ENCODE measurements at places on chromosomes 4 and X.

- DNase-seq: no peak
Measured at GRCh38 chr4:150135134-150135772, 57.0 kb downstream of the DCLK2 start.

DNA sequence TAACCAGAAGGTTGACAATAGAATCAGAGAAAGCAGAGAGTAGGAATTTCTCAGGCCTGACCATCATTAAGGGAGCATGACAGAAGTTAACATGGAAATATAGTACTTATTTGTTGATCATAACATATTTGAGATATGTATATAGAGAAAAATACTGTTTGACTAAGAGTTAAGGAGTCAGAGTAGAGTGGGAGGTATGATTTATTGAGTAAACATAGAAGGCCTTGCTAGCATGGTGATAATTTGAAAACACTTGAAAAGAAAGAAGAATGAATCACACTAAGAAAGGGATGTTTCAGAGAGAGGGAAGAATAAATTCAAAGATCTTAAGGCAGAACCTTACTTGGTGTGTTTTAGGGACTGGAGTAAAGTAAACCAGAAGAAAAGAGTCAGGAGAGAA lies 437.2 kb upstream of the TECRL start:
- DNase-seq: no peak

- DNase-seq: no peak
Measured at GRCh38 chr4:128068918-128069317, 7.8 kb downstream of the LARP1B start.

DNA sequence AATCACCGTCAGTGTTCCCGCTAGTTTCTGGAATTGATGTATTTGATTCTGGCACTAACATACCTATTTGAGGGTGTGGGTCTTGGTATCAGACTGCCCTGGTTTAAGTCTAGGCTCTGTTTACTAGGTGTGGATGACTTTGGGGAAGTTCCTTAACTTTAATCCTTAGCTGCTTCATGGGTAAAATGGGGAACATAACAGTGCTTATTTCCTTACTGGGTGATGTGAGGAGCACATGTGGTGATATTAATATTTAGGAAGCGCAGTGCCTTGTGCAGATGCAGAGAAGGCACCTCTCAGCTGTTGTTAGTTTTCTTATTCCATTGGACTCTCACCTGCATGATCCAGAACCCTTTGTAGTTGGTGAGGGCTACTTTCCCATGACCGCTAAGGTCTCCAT lies 17.1 kb downstream of the RNF4 start:
- DNase-seq: no peak

- DNase-seq: no peak
Measured at GRCh38 chrX:68995780-68996551, 167.1 kb downstream of the EFNB1 start.

- DNase-seq: no peak
Measured at GRCh38 chrX:100648458-100649417, 4.7 kb downstream of the SRPX2 start.

GRCh38 chrX:120036704-120037103 lies 40.8 kb downstream of the RHOXF2B start:
- no peak for DNase-seq

DNA sequence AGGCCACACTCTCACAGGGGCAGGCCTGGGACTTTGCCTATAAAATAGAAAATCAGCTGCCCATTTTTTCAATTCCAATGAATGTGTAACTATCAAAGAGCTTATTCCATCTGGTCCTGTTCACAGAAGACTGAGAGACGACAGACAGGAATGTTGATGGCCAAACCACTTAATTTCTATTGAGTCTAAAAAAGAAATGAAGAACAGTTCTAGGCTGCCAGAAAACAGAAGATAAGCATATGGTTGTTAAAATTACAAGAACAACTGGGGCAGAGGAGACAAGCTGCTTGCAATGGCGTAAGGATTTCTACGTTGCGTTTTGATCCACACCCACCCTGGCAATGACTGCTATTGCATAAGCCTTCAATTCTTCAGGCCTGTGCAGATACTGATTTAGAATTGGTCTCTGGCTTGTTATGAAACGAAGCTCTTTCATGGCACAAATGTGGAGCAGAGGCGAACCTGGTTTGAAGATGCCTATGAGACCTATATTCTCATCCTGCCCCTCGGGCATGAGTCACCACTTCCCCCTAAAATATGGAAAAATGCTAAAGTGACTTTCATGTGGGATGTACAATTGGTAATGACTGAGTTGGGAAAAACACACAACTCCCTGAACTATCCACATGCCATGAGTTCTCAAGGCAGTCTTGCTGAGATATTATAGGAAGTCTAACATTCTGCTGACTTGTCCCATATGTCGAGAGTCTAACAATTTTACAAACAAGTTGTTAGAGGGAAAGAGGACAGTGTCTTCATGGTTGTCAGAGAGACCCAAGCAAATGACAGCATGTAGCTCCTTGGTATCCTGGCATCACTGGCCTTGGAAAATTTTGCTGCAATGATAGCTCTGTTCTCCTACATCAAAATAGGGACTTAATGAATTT lies 37.9 kb upstream of the SORBS2 start:
- no peak for DNase-seq

GRCh38 chrX:46642145-46642544 lies 68.6 kb downstream of the CHST7 start:
- DNase-seq: no peak

- no peak for DNase-seq
Measured at GRCh38 chr4:13445841-13446790, 38.0 kb downstream of the RAB28 start.

GRCh38 chr4:73853246-73853704 lies at the start of gene PF4V1:
Gene PF4V1 (plus strand): TSS chr4:73853296. CDS start chr4:73853363, 67 bp downstream.
- DNase-seq: no peak

DNA sequence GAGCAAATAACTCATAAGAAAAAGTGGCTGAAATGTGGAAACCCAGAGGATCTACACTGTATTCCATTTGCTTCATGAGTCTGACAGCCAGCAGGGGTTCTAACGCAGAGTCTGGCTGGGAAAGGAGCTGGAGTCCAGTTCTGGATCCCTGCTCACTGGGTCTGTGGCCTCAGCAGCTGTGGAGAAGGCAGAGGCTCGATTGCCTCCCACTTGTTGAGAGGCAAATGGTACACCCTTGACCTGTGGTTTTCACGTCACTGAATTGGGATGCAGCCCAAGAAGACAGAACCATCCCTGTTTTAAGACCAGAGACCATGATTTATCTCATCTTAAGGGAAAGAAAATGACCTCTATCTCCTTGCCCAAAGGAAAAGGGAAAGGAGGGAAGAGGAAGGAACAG lies 147.0 kb upstream of the NOCT start:
- no peak for DNase-seq

DNA sequence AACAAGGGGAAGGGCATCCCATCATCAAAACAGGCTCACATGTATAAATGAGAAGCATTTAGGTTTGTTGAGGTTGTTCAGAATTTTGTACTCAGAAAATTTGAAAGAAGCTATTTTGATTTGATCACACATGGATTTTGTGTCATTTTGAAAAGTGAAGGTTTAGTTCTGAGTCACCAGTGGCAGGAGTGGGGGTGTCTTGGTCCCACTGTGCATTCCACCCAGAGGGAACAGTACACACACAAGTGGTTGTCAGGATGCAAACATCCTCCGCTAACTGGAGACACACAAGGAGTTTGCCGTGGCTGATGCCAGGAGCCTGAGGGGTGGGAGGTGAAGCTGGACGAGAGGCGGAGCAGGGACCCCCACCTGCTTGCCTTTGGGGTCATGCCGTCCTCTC lies 198.2 kb upstream of the PSAPL1 start:
- no peak for DNase-seq

DNA sequence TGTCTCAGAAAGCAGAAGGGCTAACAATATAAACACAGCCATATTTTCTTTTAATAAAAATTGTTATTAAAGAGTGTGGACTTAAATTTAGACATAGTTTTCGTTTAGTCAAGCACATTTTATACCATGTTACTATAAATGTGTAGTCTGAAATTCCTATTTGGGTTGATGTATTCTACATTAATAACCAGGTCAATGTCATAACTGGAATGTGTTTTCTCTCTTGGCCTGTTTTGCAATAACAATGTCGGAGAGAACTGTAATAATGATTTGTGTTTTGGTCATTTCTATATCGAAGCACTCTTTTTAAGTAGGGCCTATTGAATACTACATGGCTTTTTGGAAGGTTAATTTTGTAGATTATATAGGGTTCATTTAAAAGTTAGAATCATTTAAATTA lies 5.5 kb downstream of the USO1 start:
- DNase-seq: no peak

GRCh38 chrX:136627409-136627808 lies 20.5 kb upstream of the CD40LG start:
- DNase-seq: peak; percentile 60

- DNase-seq: no peak
Measured at GRCh38 chr4:142358656-142359055, 487.4 kb downstream of the INPP4B start.

DNA sequence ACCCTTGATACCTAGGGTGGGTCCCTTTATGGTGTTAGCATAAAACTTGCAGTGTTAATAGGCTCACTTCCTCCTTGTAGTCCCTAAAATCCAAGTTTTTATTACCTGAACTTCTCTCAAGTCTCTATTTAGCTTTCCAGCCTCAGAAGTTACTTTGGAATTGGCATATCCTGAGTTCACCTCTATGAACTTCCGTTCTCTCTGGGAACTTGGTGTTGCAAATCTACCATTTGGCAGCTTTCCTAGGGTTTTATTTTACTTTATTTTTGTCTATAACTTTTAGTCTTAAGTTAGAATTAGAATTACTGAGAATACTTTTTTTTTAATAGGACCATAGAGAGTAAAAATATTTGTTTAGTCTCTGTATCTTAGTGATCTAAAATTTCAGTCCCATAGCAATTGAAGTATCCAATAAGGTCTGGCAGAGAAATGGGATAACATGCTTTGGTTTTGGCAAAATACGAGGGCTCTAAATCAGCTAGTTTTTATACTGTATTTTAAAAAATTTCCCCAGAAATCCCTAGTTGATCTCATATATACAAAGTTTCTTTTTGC lies 30.3 kb upstream of the NAF1 start:
- DNase-seq: no peak

GRCh38 chr4:89009115-89009514 lies 47.9 kb downstream of the FAM13A start:
- no peak for DNase-seq

- no peak for DNase-seq
Measured at GRCh38 chr4:11441194-11441556, 12.5 kb upstream of the HS3ST1 start.

GRCh38 chrX:136608295-136608933 lies 39.5 kb upstream of the CD40LG start:
- DNase-seq: peak; percentile 64

- no peak for DNase-seq
Measured at GRCh38 chrX:77427611-77428010, 19.6 kb upstream of the FGF16 start.

- DNase-seq: no peak
Measured at GRCh38 chrX:21966866-21967265, 26.4 kb downstream of the SMS start.

GRCh38 chr4:148216866-148217814 lies 225.1 kb downstream of the NR3C2 start:
- peak; percentile 24 for DNase-seq

- no peak for DNase-seq
Measured at GRCh38 chr4:81622028-81622427, 150.3 kb upstream of the RASGEF1B start.

GRCh38 chr4:113330200-113330599 lies 280.7 kb downstream of the ANK2 start:
- DNase-seq: no peak

DNA sequence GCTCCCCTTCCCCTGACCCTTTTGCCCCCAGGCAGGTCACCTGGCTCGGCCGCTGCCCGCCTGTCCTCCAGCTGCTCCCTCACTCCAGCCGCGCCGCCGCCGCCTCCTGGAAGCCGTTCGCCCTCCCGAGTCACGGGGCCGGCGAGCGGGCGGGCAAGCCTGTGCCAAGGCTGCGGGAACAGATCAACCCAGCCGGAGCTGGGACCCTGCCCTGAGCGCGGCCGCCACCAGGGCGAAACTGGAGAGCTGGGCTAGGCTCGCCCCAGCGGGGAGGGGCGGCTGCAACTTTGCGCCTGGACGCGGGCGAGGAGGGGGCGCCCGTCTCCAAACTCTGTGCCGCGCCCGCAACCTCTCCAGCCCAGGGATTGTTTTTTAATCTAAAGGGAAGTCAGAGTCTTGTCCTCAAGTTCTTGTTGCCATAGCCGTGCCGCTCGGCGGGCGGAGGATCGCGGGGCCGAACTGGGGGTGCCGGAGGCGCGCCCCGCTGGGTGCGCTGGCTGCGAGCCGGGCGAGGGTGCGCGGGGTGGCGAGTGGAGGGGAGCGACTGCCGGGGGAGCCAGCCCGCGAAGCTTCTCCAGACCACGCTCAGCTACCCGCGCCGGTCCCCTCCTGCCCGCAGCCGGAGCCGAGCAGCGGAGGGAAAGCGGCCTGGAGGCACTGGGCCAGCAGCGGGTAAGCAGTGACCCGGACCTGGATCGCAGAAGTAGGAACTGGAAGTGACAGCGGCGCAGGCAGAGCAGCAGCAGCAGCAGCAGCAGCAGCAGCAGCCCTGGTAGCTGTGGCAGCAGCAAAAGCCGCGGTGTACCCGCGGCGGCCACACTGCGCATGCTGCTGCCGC lies 13.4 kb downstream of the ARHGEF6 start:
- DNase-seq: peak; percentile 64

- no peak for DNase-seq
Measured at GRCh38 chrX:48713847-48714246, 17.3 kb downstream of the SUV39H1 start.

DNA sequence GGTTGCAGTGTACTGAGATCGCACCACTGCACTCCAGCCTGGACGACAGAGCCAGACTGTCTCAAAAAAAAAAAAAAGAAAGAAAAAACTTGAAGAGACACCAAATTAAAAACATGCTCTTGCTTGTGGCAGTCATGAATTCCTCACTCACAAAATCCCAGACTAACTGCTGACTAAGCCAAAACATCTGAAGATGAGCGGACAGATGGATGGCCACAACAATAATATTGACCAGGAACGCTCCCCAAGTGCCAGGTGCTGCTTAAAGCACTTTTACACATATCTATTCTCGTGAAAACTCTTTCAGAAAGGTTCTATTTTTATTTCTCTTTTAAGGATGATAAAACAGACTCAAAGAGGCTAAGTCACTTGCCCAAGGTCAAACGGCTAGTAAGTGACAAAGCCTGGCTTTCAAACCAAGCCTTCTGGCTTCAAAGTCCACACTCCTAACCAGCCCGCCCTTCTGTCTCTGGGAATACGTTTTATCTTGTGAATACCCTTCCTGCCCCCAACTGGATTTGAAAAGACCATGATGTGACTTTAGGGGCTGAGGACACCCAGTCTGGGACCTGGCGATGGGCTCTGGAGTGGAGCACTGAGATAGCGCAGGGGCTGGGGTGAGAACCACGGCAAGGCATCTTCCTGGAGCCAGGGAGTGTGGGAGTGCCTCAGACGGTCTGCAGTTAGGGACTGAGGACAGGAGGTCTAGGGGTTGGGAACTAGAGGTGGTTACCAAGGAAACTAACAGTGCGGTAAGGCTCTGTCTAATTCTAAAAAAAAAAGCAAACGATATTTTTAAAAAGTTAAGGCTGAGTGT lies 9.5 kb upstream of the CXCR3 start:
- no peak for DNase-seq

DNA sequence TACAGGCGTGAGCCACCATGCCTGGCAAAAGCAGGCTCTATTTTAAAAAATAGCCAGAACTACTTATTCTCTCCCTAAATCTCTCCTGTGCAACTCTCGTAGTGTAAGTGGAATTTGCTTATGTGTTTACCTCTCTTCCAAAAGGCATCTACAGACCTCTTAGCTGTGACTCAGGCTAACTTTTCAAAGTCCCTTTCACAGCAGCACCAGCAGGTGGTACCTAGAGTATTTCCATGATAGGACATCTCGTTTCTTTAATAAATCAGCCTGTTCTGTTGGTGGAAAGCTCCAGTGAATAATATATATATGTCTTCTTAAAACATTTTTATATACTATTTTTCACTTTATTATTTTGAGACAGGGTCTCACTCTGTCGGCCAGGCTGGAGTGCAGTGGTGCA lies 89.0 kb downstream of the NSUN7 start:
- no peak for DNase-seq

Measured in activated T-cell treated with anti-CD3 and anti-CD28 coated beads, Interleukin-2, amount 50 U/mL, for 48 hours (primary cell).